Activated T-helper 1 cell treated with anti-CD3 and anti-CD28 coated beads, Interleukin-12 subunit alpha, Interleukin-12 subunit beta, Interleukin-2, Interleukin-4 antibody, amounts not matched to agents 30 ng/mL and 10 ng/mL and 1 ng/mL, durations not matched to agents 14 hours and 24 hours and 36 hours (primary cell): ENCODE measurements at places on chromosomes 13 and 19. TPM values are rescaled to one million over a fixed set of nuclear protein-coding genes. Genes with fewer than 3 reads are reported as not detected.

MYO1F gene
- total RNA-seq, result 45.6 and 50.9 TPM in 2 replicates

LILRB2 gene
- total RNA-seq, result not detected in 2 replicates

PGPEP1 gene
- 17.9 and 21.5 TPM in 2 replicates for total RNA-seq

VN1R2 gene
- not detected in 2 replicates for total RNA-seq

GPC6 gene
- not detected in 2 replicates for total RNA-seq

KLK8 gene
- not detected in 2 replicates for total RNA-seq

CACNG7 gene
- not detected in 2 replicates for total RNA-seq

ZNF665 gene
- 1.6 and 2.6 TPM in 2 replicates for total RNA-seq

CEACAM7 gene
- total RNA-seq, result not detected in 2 replicates

GFY gene
- not detected in 2 replicates for total RNA-seq

EDNRB gene
- total RNA-seq, result not detected in 2 replicates

KBTBD7 gene
- 6.2 and 6.3 TPM in 2 replicates for total RNA-seq

GADD45B gene
- 129 and 132 TPM in 2 replicates for total RNA-seq

MAST1 gene
- 1.4 and 1.7 TPM in 2 replicates for total RNA-seq

CCDC122 gene
- 0.86 and 1.5 TPM in 2 replicates for total RNA-seq

MAP3K10 gene
- total RNA-seq, result 13.8 and 19.8 TPM in 2 replicates

MYADM gene
- 58.8 and 63.1 TPM in 2 replicates for total RNA-seq

LIM2 gene
- not detected in 2 replicates for total RNA-seq

TNFRSF19 gene
- not detected in 2 replicates for total RNA-seq
